Activated CD4-positive, alpha-beta T cell treated with anti-CD3 and anti-CD28 coated beads, Interleukin-2, amount 50 U/mL, for 24 hours (primary cell): ENCODE measurements at places on chromosomes 7 and 10.

- DNase-seq, result no peak
These were observed 38.4 kb downstream of the TWIST1 start for GRCh38 chr7:19079066-19079465.

DNA sequence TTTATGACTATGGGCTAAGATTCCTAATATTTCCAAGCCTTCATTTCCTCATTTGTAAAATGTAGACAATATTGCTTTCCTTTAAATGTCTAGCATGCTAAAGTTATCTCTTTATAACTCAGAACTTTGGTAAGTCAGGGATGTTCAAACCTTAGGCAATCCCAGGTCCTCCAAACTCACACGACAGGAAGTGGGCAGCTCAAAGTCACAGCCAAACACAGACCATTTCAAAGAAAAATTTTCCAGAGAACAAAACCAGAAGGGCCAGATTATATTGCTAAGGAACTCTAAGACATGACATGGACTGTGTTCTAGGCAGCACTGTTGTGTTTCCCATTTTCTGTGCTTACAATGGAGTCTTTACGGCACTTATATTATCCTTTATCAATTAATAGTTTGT, 87.8 kb upstream of the DYNC1I1 start:
- no peak for DNase-seq

GRCh38 chr7:156113731-156114130, 301.5 kb upstream of the SHH start:
- DNase-seq, result no peak

- DNase-seq, result no peak
These were observed 127.8 kb downstream of the CELF2 start for GRCh38 chr10:11145495-11145855.

GRCh38 chr10:71063401-71063800, 149.0 kb upstream of the UNC5B start:
- no peak for DNase-seq

DNA sequence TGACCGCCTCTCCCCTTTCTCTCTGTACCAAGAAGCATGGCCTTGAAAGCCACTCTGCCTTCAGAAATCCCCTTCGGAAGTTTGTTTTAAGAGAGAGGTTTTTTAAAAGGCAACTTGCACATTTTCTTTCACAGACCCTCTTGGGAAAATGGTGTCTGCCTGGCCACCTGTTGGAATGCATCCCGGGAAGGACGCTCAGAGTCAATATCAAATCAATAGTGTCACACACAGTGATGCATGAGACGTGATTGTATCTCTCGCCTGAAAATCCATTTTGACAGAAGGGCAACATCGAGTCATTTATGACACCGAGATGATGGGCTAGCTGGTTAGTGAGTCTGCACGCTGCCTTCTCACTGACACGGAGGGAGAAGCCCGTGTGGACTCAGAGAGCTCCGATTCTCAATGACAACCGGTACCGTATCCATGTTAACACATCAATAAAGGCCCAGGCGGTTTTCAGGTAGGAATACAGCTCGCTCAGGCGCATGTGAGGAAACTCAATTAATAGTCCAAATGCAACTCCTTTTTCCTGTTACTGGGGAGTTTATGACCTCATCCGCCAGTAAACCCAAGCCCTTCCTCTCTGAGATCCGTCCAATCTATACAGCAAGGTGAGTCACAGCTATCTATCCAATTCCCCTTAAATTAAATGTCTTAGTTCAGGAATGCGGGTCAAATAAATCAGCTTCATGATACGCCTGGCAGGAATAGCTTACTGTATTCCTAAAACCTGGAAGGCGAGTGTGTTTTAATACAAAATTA, 621.5 kb upstream of the MKI67 start:
- DNase-seq, result no peak

DNA sequence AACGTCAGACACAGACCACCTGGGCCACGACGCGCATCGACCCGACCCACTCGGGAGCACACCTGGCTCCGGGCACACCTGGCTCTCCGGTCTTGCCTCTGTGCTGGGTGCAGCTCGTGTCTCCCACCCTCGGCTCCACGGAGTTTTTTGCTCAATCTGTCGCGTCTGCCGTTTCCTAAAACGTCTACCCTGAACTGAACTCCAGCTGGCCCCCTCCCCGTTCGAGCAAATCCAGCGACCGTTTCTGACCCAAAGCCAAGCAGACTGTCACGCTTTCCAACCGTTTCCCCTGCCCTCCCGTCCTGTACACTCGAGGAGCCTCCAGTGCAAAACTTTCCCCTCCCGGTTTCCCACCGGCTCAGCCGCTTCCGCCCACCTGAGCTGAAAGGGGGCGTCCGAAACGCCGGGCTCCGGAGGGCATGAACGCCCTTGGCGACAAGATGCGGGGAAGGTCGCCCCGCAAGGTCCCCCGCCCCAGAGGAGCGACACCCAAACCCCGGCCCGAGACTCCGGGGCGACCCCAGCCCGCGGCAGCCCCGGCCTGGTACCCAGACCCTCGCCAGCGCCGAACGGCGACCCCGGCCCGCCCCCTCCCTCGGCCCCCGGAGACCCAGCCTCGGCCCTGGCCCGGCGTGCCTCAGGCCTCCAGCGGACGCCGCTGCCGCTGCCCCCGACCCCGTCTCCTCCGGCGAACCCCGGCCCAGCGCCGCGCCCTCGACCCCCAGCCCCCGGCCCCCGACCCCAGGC, 557 bp downstream of the CYTH3 start:
- DNase-seq, result peak; percentile 11

GRCh38 chr7:135859538-135859937, 110.9 kb upstream of the FAM180A start:
- no peak for DNase-seq

DNA sequence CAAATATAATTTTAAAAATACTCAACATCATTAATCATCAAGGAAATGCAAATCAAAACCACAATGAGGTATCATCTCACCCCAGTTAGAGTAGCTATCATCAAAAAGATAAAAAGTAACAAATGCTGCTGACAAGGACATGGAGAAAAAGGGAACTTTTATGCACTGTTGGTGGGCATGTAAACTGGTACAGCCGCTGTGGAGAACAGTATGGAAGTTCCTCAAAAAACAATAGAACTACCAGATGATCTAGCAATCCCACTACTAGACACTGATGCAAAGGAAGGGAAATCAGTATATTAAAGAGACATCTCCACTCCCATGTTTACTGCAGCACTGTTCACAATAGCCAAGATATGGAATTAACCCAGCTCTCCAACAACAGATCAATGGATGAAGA, 384.5 kb downstream of the PLXDC2 start:
- no peak for DNase-seq

GRCh38 chr10:131004276-131004675, 307.2 kb downstream of the TCERG1L start:
- DNase-seq, result no peak

DNA sequence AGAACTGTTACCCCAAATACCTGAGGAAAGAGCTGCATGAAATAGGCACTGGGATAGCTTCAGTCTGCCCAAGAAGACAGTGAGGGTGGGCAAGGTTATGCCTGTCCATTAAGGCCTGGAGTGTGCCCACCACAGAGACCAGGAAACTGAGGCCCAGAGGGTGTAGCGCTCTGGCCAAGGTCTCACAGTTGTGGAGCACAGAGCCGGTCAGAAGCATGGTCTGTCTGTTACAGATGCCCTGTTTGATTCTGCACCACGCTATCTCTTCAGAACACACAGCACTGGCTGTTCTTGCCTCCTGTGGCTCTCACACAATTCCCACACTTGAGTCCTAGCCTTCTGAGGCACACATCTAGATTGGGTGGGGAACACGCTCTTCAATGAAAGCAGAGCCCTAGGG, 261.4 kb downstream of the GRID1 start:
- no peak for DNase-seq
